Upper lobe of right lung (tissue), 1 donor: ENCODE measurements at places on chromosomes 6 and 20. TPM values are rescaled to one million over a fixed set of nuclear protein-coding genes. Genes with fewer than 3 reads are reported as not detected.

Gene FOXA2
- 21.7 TPM for total RNA-seq

Gene SLC22A2
- total RNA-seq: not detected

- DNase-seq: no peak
- H3K4me1 ChIP-seq: peaks cover 4% of the 10 kb centered on the region
- H3K27me3 ChIP-seq: no peaks in the 10 kb centered on the region
- H3K36me3 ChIP-seq: no peaks in the 10 kb centered on the region
Measured at GRCh38 chr6:78909391-78909790, 42.0 kb downstream of the IRAK1BP1 start.

Gene PRDM13
- total RNA-seq: not detected

Gene TFAP2B
- total RNA-seq: not detected

Gene TMC2
- 0.43 TPM for total RNA-seq

Gene KIAA1755
- total RNA-seq: 2.3 TPM

GRCh38 chr6:63634630-63635029 lies 972 bp upstream of the PHF3 start:
- H3K27ac ChIP-seq: no peak overlapping the region
- no peak for DNase-seq
- H3K36me3 ChIP-seq: no peaks in the 10 kb centered on the region
- peaks cover 32% of the 10 kb centered on the region for H3K4me1 ChIP-seq
- H3K27me3 ChIP-seq: no peaks in the 10 kb centered on the region

- no peak for DNase-seq
- H3K27me3 ChIP-seq: no peaks in the 10 kb centered on the region
- peaks cover 6% of the 10 kb centered on the region for H3K4me1 ChIP-seq
- no peaks in the 10 kb centered on the region for H3K36me3 ChIP-seq
Measured at GRCh38 chr6:22882581-22882980, 313.2 kb downstream of the HDGFL1 start.

Gene ESF1
- total RNA-seq: 15.1 TPM

Gene DSP
- 21.4 TPM for total RNA-seq
